Stimulated activated naive CD4-positive, alpha-beta T cell treated with Interleukin-2 at 50 U/mL for 16 hours (primary cell): ENCODE measurements at places on chromosomes 2 and 18.

GRCh38 chr2:216044883-216045486 lies 31.6 kb upstream of the MREG start:
- DNase-seq = no peak

GRCh38 chr2:16425462-16426336 lies 239.9 kb downstream of the CYRIA start:
- DNase-seq = no peak

DNA sequence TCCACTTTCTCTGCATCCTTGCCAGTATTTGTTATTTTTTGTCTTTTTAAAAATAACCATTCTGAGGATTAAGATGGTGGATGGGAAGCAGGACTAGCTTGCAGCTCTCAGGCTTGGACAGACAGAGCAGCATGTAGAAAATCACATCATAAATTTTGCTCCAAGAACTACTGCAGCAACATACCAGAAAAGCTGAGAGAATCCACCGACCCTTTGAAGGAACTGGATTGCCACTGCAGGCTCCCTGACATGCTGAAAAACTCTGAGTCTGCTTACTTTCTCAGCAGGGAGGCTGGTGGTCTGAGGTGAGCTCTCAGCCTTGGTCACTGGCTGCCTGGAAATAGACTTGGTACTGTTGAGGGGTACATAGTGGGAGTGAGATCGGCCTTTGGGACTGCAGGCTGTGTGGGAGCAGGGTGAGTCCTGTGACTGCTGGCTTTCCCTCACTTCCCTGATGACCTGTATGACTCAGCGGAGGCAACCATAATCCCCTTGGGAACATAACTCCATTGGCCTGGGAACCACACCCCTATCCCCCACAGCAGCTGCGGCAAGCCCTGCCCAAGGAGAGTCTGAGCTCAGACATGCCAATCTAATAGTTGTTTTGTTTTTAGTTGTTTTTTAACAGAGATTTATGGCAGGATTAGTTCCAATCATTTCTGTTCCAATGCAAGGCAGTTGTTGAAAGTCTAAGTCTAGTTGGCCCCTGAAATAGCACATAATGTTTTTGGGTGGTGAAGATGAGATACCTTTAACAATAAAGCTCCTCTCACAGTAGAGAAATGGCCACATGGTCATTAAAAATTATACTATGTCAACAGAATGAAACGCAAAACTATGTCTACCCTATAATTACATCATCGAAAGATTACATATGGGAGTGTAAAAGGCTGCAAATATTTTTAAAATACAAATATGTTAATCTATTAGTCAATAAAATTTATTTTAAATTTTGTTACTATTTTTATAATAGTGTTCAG lies 414.2 kb upstream of the CHAC2 start:
- no peak for DNase-seq

- DNase-seq = no peak
These were observed 42.7 kb upstream of the PAIP2B start for GRCh38 chr2:71269511-71270090.

DNA sequence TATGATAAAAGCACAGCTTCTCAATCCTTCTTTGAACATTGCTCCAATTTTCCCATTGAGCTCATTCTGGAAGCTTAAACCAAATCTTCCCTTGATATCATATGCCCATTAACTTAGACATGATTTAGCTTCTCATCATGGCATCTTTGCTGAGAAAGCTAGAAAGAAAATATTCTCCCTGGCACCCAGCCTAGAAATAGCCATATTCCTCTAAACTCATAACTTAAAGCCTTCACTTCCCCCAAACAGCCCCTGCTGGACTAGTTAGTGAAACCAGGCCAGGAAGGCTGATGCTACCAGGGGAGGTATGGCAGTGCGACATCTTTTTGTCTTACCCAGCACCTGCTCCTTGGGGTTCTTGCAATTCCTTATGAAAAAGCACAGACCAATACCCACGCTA lies 4.3 kb downstream of the AAK1 start:
- no peak for DNase-seq

GRCh38 chr2:66305718-66306117 lies 129.2 kb upstream of the MEIS1 start:
- DNase-seq = no peak

- no peak for DNase-seq
These were observed 48.9 kb downstream of the ASXL2 start for GRCh38 chr2:25829377-25829704.

DNA sequence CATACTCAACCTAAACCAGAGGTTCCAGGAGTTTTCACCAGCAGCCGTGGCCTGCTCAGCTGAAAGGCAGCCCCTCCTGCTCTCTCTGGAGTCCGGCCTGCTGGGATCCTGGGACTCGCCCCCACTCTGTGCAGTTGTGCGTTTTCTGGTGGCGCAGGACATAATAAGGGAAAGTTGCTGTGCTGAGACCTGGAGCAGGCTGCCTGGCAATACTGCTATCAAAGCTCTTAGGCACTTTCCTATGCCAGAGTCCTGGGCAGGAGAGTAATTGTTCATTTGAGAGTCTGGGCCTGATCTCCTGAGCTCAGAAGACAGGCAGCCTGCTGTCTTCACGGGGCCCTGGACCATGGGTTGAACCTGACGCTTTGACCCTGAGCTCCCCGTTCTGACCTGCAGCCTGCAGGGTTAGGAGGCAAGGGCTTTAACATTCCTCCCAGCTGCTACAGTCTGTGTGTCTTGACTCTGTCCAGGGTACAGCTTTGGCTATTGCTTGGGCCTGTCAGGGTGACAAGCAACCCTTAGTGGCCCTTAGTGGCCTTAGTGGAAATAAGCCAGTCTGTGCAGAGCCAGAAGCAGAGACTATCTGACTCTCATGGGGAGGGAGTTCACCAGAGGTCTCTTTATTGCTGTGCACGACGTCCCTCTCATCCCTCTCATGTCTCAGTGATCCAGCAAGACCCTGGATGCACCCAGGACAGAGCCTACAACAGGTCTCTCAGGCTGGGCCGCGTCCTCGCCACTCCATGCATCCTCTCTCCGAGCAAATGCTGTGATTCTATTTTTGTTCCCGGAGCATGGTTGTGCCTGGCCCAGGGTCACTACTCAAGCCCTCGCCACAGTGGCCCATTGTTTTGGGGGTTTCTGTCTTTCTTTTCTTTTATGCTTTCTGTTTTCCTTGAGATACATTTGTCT lies 60.6 kb downstream of the ACKR3 start:
- no peak for DNase-seq

- no peak for DNase-seq
These were observed 172.0 kb upstream of the NRP2 start for GRCh38 chr2:205510345-205510744.

DNA sequence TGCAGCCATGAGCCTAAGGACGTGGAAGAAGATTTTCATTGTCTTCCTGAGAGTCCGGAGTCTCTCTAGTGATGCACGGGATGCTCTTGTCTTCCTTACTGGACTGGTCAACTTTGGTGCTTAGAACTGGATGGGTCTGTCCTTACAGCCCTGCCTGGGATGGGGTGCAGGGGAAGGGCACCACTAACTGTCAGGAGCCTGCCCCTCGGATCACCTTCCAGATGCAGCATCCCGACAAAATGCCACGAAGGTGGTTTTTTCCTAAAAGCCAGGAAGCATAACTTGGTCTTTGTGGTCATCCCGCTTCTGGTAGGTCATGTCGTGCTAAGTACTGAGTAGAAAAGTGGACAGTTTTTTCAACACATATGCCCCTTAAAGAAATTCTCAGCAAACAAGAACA lies 207.4 kb upstream of the TWIST2 start:
- DNase-seq = no peak

GRCh38 chr2:210555555-210555954 lies 844 bp upstream of the CPS1 start:
- no peak for DNase-seq

GRCh38 chr2:133193544-133194361 lies 374.5 kb downstream of the NCKAP5 start:
- DNase-seq = no peak

DNA sequence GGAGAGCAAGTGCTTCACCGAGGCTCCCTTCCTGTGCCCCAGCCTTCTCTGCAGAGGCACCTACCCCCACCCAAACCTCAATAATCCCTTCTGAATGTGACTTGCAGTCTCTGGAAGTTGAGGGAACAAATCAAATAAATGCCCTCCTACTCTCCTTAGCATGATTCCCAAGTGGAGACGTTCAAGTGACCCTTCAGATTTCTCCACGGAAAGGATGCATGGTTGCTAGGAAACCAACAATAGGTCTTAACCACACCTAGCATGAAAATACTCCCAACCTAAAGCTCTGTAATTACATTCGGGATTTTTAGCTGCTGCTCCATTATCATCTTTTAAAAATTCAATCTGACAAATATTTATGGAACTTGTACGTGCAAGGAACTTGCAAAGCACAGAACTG lies 50.2 kb upstream of the CABLES1 start:
- no peak for DNase-seq

- DNase-seq = no peak
These were observed 9.6 kb upstream of the THNSL2 start for GRCh38 chr2:88160517-88160916.

DNA sequence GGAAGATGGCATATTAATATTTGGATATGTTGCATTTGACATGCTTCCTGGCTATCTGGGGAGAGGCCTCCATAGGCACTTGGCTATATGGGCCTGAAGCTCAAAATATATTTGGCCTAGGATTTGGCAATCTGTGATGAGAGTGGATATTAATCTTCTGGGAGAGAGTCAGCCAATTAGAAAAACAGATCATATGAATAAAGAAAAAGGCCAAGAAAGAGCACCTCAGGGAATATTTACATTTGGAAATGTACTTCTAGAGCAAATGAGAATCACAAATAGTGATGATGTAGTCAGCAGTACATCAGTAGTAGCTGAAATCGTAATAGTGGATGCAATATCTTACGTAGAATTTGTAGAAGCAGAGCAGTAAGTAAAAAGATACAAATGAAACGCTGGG lies 277.0 kb downstream of the CTNNA2 start:
- DNase-seq = no peak

GRCh38 chr2:44748-45341 lies 1.5 kb downstream of the FAM110C start:
- DNase-seq = no peak

- DNase-seq = no peak
These were observed 236.8 kb downstream of the SATB2 start for GRCh38 chr2:199220920-199221319.

- DNase-seq = no peak
These were observed 34.5 kb downstream of the ADCYAP1 start for GRCh38 chr18:939166-939565.

DNA sequence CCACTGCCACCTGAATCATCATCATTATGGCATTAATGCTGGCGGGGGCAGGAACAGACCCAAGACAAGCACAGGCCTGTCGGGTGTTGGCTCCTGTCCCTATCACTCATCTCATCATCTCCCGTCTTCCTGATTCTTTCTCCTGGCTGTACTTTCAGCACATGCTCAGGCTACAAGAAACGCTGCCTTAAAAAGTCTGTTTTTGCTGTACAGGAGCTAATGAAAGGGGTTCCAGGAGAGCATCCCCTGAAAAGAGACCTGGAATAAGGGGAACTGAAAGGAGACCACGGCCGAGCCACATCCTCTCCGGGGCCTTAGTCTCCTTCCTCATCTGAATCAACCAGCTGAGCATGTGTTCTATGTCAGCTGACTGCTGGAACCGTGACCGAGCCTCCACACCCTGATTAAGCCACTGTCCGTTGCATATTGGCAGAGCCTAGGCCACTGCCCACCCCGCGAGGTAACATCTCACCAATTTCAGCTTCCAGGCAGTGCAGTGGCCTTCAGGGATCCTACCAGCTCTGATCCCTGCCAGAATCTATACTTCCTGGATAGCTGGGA lies 62.6 kb downstream of the DNMT3A start:
- DNase-seq = no peak

- DNase-seq = no peak
These were observed 134.2 kb upstream of the PIK3C3 start for GRCh38 chr18:41820784-41821183.

DNA sequence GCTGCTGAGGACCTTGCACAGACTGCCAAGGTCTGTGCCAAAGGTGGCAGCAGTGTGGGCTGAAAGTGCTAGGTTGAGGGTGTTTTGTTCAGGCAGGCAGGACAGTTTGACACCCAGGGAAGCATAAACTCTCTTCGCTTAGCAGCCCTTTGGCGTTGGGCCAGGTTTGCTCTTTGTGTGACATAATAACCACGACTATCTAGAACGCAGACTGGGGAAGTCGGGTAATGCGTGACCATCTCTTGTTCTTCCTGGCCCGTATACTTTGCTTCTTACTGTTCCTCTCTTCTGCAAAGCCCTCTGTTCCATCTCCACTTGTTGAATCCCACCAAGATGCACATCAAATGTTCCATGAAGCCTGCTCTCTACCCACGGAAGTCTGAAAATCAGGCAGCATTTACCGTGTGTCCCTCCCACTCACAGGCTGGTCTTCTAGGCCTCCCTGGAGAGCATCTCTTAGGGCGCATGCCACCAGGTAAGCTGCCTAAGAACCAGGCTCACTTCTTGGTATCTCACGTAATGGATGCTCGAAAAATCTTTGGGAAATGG lies 96.7 kb upstream of the LMAN1 start:
- no peak for DNase-seq

GRCh38 chr2:10448576-10449485 lies 704 bp upstream of the ODC1 start:
- peak; percentile 97 for DNase-seq

DNA sequence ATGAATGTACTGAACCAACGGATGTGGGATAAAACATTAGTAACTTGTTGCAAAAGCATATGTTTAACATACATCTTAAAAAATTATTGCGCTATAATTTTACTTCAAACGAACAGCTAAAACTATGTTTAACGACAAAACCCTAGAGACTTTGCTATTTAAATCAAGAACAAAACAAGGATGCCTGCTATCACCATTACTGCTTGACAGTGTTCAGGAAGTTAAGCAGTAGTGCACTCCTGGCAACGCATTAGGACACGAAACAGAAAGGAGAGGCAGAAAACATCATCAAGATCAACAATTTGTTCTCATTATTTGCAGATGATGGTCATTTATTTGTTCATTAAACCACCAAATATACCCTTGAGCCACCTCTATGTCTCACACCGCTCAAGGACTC lies 151.9 kb downstream of the GALNT1 start:
- no peak for DNase-seq

GRCh38 chr2:237282568-237283128 lies 131.3 kb downstream of the COL6A3 start:
- no peak for DNase-seq

GRCh38 chr2:122805346-122805745 lies 1049.9 kb downstream of the TSN start:
- no peak for DNase-seq

- DNase-seq = peak; percentile 1
These were observed 41.5 kb upstream of the RPE start for GRCh38 chr2:209960676-209961630.

GRCh38 chr18:75211953-75212750 lies 1.6 kb downstream of the TSHZ1 start:
- DNase-seq = peak; percentile 18
